ENCODE measurements at places on chromosomes 7 and 10.

DNA sequence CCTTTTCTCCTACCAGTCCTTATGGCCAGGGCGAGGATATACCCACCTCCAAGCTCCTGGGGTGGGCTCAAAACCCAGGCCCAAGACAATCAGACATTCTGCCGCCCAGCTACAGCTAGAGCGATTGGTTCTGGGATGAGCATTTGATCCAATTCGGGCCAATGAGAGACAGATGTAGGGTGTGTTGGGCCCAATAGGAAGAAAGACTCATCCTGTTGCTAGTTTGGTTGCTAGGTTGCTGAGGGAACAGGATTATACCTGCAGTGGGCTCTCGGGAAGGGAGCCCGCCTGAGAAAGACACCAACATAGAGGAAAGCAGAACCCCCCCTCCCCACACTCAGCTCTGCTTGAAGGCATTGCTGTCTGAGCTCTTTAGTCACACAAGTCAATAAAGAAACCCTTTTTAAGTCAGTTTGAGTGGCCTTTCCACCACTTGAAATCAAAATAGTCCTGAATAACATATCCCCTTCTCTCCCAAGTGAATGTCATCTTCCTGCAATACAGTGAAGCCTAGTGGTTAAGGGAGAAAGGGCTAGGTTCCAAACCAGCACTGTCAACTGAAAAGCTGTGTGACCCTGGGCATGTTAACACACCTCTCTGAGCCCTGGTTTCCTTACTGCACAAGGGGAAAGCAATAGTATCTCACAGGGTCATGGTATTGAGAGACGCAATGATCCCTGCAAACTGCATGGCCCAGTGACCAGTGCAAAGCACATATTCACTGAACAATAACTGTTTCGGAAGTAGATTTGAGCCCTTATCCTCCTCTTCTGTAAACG, 21.8 kb downstream of the ITPRIP start:
- DNase-seq = no peak

- peak; percentile 33 for DNase-seq
These were observed 3.5 kb downstream of the NRCAM start for GRCh38 chr7:108452707-108453106.

GRCh38 chr7:117682681-117683385, 190.4 kb downstream of the CTTNBP2 start:
- no peak for DNase-seq

DNA sequence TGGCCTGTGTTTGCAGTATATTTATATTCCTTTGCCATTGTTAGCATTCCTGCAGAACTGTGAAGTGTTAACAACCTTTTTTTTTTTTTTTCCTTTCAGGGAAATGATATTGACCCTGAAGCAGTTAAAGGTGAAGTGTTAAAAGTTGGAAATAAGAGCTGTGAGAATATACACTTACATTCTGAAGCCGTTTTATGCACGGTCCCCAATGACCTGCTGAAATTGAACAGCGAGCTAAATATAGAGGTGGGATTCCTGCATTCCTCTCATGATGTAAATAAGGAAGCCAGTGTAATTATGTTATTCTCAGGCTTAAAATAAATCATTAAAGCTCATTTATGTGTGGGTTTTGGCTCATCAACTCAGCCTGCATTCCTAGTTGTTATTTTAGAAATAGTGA, 92.8 kb upstream of the CAPZA2 start:
- DNase-seq = no peak

GRCh38 chr7:114539575-114539974, 125.0 kb downstream of the FOXP2 start:
- peak; percentile 24 for DNase-seq

- no peak for DNase-seq
These were observed 471.5 kb upstream of the NRG3 start for GRCh38 chr10:81403451-81403850.

- no peak for DNase-seq
These were observed 74.2 kb downstream of the DNAJB6 start for GRCh38 chr7:157410831-157411556.

DNA sequence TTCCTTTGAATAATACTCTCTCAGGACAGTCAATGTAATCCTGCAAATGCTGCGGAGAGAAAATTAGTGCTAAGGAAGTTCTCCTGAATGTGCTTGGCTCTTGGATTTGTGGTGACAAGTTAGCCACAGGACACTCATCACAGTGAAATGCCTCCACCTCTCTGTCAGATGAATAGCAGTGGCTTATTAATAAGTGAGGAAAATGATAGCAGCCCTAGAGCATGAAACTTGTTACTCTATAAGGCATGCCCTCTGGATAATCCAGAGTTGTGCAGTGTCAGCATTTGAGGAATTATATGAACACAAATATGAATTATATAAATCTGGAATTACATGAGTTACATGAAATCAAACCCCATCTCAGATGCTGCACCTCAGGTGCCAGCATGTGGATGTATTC, 23.5 kb upstream of the TBX20 start:
- DNase-seq = no peak
